CD4-positive, alpha-beta T cell treated with Interferon alpha-2 for 1 hour (primary cell): ENCODE measurements at places on chromosomes 6 and 20.

- no peak for DNase-seq
These were observed 32.6 kb upstream of the STX16 start for GRCh38 chr20:58618351-58619076.

DNA sequence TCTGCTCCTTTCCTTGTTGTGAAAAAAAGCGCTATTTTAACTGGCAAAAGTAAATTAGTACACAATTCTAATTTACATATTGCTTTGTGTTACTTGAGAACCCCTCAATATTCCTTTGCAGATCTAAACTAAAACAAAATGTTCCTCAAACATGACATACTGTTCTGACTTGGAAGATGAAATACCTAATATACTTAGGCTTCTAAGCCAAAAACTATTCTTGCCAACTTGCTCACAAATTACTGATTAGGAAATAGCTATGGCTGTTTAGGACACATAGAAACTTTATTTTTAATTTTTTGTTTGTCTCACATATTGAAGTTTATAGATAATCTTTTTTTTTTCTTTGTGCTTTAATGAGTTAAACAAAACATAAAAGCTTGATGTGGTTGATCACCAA lies 542.2 kb downstream of the GRIK2 start:
- no peak for DNase-seq

- DNase-seq = no peak
These were observed 21.0 kb downstream of the ZC3H12D start for GRCh38 chr6:149463781-149464180.

GRCh38 chr20:58109918-58110635 lies 118.4 kb downstream of the ANKRD60 start:
- no peak for DNase-seq

DNA sequence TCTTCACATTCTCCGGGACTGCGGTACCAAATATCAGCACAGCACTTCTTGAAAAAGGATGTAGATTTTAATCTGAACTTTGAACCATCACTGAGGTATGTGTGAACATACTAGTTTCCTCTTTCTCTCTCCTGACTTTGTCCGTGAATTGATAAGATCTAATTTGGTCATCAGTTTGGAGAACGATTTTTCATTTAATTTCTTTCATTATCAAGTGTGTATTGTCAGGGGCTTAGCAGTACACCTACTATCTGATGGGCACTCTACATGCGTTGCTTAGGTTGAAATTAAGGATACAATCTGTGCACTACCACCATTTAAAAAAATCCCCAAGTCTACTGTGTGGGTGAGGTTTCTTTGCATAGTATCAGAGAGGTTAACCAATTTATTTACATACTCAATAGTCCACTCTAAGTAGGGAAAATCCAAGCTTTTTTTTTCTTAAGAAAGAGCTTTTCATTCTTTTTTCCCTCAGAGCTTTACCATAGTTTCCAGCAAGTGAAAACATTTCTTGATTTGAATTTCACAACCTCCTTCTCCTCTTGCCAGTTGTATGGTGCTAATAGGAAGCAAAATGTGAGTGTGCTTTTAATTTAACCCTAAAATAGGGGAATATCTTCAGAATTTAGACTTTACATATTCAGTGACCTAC lies 105.4 kb upstream of the ESR1 start:
- DNase-seq = no peak

DNA sequence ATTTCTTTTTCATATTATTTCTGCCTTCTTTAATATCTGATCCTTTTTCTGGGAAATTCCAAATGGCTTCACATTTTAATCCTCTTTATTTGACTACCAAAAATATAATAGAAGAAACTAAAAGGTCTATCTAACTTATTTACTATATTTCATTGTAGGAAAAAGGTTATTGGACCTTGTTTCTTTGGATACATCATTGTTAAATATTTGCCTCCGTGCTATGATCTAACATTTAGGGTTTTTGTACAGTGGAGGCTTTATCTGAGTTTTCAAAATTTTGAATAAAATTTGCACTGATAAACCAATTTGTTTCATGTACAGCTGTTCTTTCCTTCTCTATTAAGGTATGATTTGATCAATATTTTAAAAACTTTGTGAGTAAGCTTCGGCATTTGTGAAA lies 109.5 kb downstream of the MEI4 start:
- no peak for DNase-seq

DNA sequence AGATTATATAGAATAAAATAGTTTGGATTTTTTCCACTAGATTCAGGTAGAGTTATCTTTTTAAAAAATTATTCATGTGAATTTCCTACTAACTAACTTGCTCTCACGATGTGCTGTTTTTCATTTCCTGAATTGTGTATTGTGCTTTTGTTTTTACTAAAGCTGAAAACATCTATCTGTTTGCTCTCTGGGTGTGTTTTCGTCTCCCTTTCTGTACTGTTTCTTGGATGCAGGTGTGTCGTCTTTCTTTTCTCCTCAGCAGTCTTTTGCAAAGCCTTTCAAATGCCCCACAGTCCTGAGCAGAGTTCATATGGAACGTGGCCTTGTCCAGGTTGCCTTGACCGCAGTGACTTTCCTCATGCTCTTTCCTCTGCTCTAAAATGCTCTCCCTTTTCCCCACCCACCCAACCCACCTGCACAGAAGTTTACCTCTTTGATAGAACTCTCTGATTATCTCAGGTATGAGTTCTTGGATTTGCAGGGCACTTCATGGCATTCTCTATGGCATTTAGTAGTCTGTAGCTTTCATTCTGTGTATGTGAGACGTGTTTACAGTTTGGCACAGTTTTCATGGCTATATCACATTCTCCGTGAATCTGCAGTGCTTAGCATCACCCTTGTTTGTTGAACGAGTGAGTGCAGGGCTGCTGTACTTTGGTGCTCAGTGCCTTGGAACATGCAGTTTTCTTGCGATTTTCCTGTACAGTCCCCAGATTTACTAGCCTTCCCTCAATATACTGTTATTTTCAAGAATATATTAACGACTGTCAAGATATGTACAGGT lies 77.1 kb downstream of the FARS2 start:
- DNase-seq = no peak

DNA sequence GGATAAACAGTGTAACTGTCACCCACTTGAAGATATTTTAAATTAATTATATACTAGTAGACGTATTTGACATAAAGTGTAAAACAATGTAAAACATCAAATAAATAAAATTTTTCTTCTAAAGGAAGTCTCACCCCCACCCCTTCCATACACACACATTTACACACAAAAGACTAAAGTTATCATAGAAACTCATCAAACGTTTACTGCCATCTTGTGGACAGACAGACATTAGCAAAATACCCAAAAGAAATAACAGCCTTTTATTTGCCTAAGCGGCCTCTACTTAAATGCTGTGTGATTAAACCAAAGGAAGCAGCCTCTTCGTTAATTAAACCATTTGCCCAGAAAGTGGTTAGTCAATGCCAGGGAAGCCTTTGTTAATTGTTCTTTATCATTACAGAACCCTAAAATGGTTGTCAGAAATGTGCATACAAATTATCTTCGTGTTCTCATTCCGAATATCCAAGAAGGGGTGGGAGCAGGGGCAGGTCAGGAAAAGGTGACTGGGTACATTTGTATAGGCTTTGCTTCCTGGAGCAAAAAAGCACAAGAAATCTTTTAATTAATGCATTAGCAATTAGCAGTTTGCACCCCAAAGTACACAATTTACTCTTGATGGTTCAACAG lies 176.2 kb upstream of the SASH1 start:
- DNase-seq = no peak

DNA sequence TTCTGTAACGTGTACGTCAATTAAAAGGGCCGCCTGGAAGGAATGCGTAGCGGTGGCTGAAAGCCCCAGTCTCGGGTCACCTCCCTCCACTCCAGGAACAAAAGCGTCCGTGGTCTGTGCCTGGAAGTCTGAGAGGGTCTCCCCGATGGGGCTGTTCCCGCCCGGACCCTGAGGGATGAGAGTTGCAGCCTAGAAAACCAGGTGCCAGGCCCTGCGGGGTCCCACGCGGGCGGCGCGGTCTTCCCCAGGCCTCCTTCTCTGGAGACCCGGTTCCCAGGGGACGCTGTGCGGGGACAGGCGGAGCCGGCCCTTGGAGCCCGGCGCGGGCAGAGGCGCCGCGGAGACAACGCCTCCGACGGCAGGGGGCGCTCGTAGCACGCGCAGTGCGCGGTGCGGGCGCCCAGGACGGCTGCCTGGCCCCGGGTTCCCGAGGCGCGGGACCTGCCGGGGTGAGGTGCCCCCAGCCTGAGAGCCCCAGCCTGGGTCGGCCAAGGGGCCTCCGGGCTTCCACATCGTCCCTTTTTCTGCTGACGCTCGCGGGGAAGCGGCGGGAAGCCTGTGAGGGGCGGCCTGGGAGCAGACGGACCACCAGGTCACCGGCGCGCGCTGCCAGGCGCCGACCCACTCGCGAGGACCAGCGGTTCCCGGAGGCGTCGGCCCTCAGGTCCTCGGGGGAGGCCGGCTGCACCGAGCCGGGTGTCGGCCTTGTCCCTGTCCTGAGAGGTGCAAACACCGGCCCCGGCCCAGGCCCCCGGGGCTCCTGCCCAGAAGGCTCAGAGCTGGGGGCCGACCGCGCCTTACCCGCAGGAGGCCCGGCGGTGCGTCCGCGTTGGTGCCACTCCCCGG lies 5.3 kb upstream of the FOXC1 start:
- DNase-seq = peak; percentile 38

DNA sequence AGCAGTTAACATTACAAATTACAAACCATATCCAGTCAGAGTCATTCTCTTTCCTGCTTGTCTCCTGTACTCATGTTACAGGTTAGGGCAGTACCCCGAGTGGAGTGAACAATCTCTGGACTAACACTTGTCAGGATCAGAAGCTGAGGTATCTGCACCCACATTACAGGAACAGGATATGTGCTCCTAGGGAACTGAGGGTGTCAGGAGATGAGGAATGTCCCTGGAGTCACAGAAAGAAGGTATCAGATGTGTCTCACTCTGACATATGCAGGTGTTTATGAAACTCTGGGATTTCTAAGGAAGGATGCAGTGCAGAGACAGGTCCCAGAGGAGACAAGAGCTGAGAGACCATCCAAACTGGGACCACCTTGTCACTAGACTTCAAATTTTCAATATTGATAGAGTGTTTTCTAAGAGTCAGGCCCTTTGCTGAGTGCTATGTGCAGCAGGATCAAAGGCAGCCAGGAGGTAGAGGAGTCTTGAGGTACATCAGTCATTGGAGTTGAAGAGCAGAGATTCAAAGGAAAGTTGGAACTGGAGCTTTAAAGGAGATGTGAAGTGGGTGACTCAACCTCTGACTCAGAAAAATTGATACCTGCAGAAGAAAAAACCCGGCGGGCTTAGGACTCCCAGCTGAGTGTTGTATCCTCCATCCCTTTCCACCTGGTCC lies 12.6 kb downstream of the HLA-DPB1 start:
- DNase-seq = no peak

DNA sequence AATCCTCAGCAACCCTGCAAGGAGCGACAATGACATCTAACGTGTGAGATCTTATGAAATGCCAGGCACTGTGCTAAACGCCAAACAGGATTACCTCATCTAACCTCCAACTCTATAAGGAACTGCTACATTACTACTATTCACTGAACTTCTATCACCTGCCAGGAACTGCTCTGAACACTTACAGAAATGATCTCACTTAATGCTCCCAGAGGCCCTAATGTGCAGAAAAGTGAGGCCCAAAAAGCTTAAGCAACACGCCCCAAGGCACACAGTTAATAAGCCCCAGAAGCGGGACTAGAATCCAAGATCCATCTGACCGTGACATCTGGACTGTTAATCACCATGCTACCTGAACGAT lies 28.5 kb downstream of the TRAM2 start:
- no peak for DNase-seq
